ENCODE measurements at places on chromosomes 6 and 20.

GRCh38 chr6:149942461-149942829 is 631 bp downstream of the ULBP2 start:
- no peak for DNase-seq

DNA sequence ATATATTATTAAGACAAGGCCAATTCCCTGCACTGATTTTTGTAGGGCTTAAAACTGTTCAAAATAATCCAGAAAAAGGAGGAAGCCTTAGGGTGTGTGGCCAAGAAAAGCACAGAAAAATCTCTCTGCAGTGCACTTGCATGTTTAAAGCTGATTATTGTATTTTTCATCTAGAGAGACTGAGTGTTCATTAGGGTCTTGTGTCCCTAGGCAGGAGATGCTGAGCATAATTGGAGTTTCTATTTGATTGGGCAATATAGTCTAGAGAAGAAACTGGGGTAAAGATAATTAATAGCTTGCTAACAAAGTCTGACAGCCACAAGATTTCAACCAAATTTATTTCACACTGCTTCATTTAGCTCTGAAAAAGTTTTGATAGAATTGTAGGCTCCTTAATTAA is 2.4 kb downstream of the FLRT3 start:
- DNase-seq, result no peak

DNA sequence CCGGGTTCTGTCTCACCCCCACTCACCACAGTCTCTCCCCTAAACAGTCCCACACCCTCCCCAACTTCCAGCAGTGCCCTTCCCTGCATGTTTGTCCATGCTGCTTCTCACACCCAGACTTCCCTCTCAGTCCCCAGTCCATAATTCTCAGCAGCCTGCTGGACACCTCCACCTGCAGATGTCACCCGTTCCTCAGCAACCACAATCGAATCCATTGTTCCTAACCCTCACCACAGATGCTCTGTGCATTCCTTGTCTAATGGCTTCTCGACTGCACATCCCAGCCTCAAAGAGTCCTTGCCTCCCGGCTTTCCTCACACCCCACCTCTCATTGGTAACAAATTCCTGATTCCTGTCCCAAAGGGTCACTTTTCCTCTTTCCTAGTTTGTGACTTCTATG is 55.6 kb downstream of the GOPC start:
- DNase-seq, result no peak

- no peak for DNase-seq
Measured at GRCh38 chr6:157374889-157375443, 6.0 kb upstream of the ZDHHC14 start.

- DNase-seq, result no peak
Measured at GRCh38 chr6:18280084-18280483, 15.8 kb upstream of the DEK start.

GRCh38 chr6:157760589-157761330 is 62.3 kb upstream of the SNX9 start:
- DNase-seq, result peak; percentile 47

DNA sequence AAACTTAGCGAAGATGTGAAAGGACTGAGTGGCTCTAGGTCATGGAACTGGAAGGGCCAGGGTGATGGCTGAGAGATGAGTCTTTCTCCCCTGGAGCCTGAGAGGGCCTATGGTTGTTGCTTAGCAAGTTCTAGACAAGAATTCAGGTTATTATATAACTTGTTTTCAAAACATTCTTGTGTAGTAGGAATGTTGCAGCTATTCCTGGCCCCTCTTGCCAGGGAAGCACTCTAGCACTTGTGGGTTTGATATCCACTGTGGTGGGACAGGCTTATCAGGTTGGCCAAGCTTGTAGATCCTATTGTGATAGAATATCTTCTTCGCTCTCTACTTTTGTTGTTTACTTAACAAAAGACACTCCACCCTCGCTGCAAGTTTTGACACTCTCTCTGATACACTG is 211.8 kb upstream of the CITED2 start:
- no peak for DNase-seq

GRCh38 chr20:54407459-54407858 is 67.9 kb upstream of the DOK5 start:
- no peak for DNase-seq
